Breast epithelium (tissue), 4 donors: ENCODE measurements at places on chromosomes 1 and 21. TPM values are rescaled to one million over a fixed set of nuclear protein-coding genes. Genes with fewer than 3 reads are reported as not detected.
A peak's percentile ranks its signal among the peaks of the same experiment; 100 is the strongest.

DNA sequence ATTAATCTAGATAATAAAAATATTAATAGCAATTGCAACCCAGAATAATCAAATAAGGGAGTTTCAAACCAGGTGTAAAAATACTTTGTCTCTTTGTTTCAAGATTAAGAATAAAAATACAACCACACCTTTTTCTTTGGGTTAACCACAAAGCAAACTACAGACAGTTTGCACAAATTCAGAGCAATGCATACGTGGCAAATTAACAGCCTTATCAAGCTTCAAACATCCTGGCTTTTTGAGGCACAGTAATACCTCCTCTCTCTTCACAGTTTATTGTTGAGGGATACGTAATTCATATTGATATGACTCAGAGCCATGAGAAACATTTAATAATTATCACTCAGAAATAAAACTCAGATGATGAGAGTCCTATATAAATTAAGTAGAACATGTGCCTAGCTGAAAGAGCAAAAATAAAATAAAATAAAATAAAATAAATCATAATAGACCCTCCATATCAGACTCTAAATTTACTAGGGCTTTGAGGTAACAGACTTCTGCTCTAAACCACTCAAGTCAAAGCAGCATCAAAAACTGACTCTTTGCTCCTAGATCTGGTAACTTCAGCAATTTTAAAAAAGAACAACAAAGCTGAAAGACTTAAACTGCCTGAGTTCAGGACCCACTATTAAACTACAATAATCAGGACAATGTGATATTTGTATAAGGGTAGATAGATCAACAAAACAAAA lies 11.4 kb downstream of the EDEM3 start:
- no peak overlapping the region for H3K4me3 ChIP-seq
- no peaks in the 10 kb centered on the region for H3K27me3 ChIP-seq
- DNase-seq: no peak
- no peaks in the 10 kb centered on the region for H3K4me1 ChIP-seq
- H3K27ac ChIP-seq: no peak overlapping the region

DNA sequence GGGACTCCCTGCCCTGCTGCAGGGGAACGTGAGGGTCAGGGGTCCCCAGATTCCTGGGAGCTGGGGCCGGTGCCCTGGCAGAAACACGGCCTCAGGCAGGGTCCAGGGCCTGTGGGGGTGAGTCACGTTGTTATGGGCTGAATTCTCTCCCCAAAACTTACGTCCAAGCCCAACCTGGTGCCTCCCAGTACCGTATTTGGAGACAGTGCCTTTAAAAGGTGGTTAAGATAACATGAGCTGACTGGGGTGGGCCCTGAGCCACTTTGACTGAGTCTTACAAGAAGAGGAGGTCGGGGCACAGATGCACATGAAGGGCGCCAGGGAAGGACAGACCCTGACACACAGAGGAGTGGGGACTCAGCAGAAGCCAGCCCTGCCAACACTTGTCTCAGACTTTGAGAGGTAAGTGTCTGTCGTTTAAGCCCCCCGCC lies 99.9 kb downstream of the WDR4 start:
- no peaks in the 10 kb centered on the region for H3K4me1 ChIP-seq
- DNase-seq: no peak
- no peaks in the 10 kb centered on the region for H3K27me3 ChIP-seq
- no peak overlapping the region for H3K4me3 ChIP-seq
- H3K36me3 ChIP-seq: no peaks in the 10 kb centered on the region

- H3K4me1 ChIP-seq: peaks cover 6% of the 10 kb centered on the region
- peak overlapping the region; percentile 77 for H3K27ac ChIP-seq
- H3K36me3 ChIP-seq: no peaks in the 10 kb centered on the region
- H3K4me3 ChIP-seq: no peak overlapping the region
These were observed 9.3 kb downstream of the SLC26A9 start for GRCh38 chr1:205933671-205934618.

GRCh38 chr21:33566514-33566913 lies 22.0 kb downstream of the DONSON start:
- no peak overlapping the region for H3K4me3 ChIP-seq
- peaks cover 12% of the 10 kb centered on the region for H3K36me3 ChIP-seq
- H3K27ac ChIP-seq: no peak overlapping the region
- no peak for DNase-seq
- H3K4me1 ChIP-seq: no peaks in the 10 kb centered on the region

GRCh38 chr1:208880433-208881100 lies 636.4 kb upstream of the PLXNA2 start:
- H3K27me3 ChIP-seq: no peaks in the 10 kb centered on the region
- H3K4me3 ChIP-seq: no peak overlapping the region
- no peak for DNase-seq

DNA sequence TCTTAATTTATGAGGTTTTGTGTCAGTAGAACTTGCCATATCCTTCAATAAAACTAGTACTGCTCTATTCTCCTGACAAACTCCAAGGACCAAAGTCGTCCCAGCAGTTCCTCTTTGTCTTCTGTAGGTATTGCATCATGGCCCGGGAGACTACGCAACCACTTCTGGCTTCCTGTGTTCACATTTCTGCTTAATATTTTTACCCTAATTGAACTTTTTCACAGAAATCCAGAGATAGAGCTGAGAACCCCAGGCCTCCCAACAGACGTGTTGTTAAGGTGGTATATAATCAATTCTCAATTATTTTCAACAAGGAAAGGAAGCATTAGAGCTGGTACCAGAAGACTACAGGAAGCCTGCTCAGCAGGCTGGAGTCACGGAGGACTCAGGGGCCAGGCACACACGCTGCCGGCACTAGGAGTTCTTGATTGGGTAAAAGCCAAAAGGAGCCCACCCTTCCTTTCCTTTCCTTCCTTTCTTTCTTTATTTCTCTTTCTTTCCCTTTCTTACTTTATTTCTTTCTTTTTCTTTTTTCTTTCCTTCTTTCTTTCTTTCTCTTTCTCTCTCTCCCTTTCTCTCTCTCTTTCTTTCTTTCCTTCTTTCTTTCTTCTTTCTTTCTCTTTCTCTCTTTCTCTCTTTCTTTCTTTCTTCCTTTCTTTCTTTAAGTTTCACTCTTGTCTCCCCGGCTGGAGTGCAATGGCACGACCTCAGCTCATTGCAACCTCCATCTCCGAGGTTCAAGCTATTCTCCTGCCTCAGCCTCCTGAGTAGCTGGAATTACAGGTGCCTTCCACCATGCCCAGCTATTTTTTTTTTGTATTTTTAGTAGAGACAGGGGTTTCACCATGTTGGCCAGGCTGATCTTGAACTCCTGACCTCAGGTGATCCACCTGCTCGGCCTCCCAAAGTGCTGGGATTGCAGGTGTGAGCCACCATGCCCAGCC lies 173.7 kb downstream of the ZBTB18 start:
- H3K4me3 ChIP-seq: no peak overlapping the region
- no peaks in the 10 kb centered on the region for H3K4me1 ChIP-seq
- no peak overlapping the region for H3K27ac ChIP-seq
- no peak for DNase-seq
- H3K36me3 ChIP-seq: no peaks in the 10 kb centered on the region
- no peaks in the 10 kb centered on the region for H3K27me3 ChIP-seq

- H3K27me3 ChIP-seq: no peaks in the 10 kb centered on the region
- no peaks in the 10 kb centered on the region for H3K36me3 ChIP-seq
- no peak overlapping the region for H3K4me3 ChIP-seq
- H3K4me1 ChIP-seq: no peaks in the 10 kb centered on the region
These were observed 811.4 kb downstream of the USP25 start for GRCh38 chr21:16540966-16541727.

GRCh38 chr1:94611681-94612475 lies 70.3 kb upstream of the F3 start:
- H3K36me3 ChIP-seq: no peaks in the 10 kb centered on the region
- H3K4me1 ChIP-seq: no peaks in the 10 kb centered on the region
- H3K27ac ChIP-seq: no peak overlapping the region
- no peak for DNase-seq

DNA sequence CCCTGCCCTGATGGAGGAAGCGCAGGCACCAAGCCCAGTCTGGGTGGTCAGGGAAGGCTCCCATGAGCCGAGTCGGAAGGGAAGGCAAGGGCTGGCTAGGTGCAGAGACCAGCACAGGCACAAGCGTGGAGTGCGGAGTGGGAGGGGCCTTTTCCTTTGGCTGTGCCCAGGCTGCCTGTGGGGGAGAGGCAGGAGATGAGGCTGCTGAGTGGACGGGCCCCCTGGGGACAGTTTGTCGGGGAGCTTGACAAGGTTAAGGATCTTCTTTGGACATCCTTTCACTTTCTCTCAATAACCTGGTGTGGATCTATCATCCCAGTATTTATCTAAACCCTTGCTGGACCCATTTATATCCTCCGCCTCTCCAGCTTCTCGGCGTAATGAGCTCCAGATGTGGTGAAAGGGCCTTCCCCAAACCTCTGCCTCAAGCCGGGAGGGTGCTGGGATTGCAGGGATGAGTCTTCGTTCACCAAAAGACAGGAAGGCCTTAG lies 42.9 kb downstream of the EPHB2 start:
- H3K27me3 ChIP-seq: no peaks in the 10 kb centered on the region
- no peaks in the 10 kb centered on the region for H3K36me3 ChIP-seq
- peak overlapping the region; percentile 55 for H3K27ac ChIP-seq
- H3K4me3 ChIP-seq: peak overlapping the region; percentile 39
- no peaks in the 10 kb centered on the region for H3K4me1 ChIP-seq

The TTC22 gene
- 15.8 TPM for total RNA-seq
